EL (cell line): ENCODE measurements at places on chromosomes 12 and 14.

- DNase-seq = no peak
These were observed 6.3 kb upstream of the USP44 start for GRCh38 chr12:95557625-95558024.

- no peak for DNase-seq
These were observed 7.4 kb upstream of the RNU7-1 start for GRCh38 chr12:6936194-6936635.

DNA sequence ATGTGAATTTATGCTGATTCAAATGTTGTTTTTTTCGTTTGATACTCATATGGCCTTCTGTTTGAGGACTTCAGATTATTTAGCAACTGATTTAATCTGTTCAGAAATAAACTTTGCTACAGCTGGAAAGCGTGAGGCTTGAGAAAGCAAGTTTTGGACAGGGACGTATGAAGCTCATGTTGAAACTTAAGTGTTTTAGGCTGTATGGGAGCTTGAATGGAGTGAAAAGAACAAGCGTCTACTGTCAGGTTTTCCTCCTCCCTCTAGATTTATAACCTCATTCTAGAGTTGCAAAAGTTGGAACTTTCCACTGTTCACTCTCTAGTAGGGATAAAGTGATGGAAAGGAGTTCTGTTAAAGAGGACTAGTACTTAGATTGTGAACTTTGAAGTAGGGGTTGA is 1.0 kb downstream of the PRPF39 start:
- peak; percentile 19 for DNase-seq

DNA sequence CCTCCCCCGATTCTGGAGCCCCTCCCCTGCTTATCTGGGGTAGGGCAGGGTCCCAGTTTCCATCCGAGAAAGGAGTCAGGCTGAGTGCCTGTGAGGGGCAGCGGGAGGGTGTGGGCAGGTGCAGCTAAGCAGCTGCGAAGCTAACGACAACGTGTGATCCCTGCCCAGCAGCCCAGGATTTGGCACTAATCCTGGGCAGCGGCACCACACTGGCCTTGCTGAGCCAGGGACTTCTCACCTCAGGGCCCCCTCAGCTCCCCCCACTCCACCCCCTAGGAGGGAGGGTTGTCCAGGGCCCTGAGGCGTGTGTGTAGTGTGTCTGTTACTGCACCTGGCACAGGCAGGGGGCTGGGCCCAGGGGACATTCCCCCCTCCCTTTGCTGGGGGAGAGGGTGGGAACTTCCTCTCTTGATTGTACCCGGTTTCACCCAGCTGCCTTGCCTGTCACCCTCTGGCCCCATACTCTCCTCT is 1.8 kb downstream of the SMIM41 start:
- no peak for DNase-seq

GRCh38 chr14:51023964-51024363 is 70.9 kb downstream of the TRIM9 start:
- peak; percentile 20 for DNase-seq

- DNase-seq = no peak
These were observed 152.0 kb downstream of the TMEM132C start for GRCh38 chr12:128418944-128419343.

GRCh38 chr12:51484119-51484518 is 59.5 kb downstream of the SLC4A8 start:
- DNase-seq = no peak

DNA sequence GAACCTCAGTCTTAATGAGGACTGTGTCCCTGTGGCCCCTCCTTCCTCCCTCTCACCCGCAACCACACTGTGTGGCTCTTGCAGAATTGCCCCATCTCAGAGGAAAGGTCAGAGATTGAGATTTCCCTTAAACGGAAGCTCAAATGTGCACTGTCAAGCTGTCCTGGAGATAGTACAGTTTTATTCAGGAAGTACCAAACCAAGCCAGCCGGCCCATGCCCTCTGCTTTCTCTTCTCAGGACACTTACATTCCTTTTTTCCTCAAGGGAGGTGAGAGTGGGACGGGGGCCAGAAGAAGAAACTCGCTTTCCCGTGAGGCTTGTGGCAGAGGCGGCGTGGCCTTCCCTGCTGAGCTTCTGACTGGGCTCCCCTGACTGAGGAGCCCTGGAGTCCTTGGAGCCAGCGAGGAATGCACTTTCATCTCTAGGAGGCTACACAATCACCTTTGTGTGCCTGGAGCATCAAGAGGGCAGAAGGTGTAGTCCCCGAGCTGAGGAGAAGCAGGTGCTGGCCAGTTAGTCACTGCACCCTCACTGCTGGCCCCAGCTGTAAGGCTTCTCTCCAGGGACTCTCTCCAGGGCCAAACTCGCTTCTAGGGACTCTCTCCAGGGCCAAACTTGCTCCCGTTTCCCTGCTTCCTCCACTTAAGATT is 24.1 kb upstream of the ATP2A2 start:
- DNase-seq = no peak

DNA sequence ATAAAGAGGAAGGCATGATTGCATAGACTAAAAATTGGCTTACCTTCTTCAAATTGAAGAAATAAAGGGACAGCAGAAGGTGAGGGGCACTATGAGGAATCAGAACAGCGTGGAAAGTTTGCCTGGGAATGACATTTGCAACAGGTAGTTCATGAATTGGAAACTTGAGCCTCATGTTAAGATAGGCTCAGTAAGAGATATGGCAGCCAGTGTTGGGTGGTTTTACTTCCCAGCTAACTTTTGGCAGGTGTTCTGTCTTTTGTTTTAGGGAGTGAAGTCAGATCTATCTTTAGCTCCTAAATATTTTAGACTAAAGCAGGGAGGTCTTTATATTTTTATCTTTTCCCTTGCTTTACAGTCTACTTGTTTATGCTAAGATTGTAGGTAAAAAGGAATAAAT is 122.4 kb downstream of the ANO6 start:
- DNase-seq = no peak

- no peak for DNase-seq
These were observed 33.5 kb downstream of the SUDS3 start for GRCh38 chr12:118409834-118410233.

- no peak for DNase-seq
These were observed 4.8 kb downstream of the NEUROD4 start for GRCh38 chr12:55024575-55024974.

GRCh38 chr14:39366460-39367386 is 65.5 kb downstream of the FBXO33 start:
- DNase-seq = no peak

DNA sequence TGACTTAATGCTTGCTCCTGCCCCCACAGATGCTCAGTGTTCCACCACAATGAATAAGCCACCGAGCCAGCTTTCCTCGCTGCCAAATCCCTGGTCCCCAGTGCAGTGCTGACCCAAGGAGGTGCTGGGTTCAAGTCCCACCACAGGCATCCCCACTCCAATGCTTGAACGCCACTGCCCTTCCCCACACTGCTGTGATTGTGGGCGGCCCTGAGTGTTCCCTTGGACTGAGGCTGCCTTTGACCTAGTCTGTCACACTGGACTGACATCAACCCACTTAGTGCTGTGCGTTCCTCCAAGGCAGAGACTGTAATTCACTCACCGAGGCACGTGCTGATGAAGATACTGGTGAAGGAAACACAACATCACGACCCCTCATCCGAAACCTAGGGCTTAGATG is 83.4 kb upstream of the TMCC3 start:
- no peak for DNase-seq
